Activated naive CD4-positive, alpha-beta T cell treated with anti-CD3 and anti-CD28 coated beads for 36 hours (primary cell): ENCODE measurements at places on chromosomes 6 and 20.
A peak's percentile ranks its signal among the peaks of the same experiment; 100 is the strongest.

GRCh38 chr6:135030532-135031178 is 24.0 kb downstream of the HBS1L start:
- DNase-seq = peak; percentile 25

DNA sequence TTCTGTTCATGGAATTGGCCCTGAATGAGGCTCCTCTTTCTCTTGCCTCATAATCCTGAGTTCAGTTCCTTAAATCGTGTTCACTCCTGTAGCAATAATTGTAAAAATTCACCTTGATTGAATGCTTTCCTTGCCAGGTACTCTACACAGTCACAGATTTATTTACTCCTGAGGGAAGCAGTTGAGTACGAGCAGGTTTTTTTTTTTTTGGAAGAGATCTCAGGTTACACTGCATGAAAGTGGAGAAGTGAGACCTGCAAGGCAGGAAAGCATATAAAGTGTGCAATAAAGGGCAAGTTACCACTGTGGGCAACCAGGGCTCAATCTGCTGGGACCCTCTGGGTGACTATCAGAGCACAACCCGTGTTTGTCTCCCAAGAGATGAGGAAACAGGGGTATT is 93.0 kb upstream of the DOK5 start:
- DNase-seq = no peak

DNA sequence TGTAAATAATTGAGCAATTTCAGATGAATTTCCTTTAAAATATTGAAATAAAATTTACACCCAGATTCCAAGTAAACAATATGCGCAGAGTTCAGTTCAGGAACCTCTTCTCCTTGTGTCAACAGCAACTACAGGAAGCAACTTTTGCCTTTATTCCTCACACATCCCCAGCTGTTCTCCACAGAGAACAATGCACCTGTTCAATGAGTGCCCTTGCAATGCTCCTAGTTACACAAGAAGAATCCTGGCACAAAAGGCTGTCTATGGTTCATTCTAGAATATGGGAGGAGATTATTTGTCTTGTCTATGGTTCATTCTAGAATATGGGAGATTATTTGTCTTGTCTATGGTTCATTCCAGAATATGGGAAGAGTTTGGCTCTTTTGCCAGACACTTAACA is 454.9 kb downstream of the BTBD3 start:
- no peak for DNase-seq

- peak; percentile 33 for DNase-seq
These were observed 42.8 kb downstream of the GPR6 start for GRCh38 chr6:110020888-110021287.

GRCh38 chr20:37351689-37352607 is 6.0 kb downstream of the SRC start:
- DNase-seq = no peak

DNA sequence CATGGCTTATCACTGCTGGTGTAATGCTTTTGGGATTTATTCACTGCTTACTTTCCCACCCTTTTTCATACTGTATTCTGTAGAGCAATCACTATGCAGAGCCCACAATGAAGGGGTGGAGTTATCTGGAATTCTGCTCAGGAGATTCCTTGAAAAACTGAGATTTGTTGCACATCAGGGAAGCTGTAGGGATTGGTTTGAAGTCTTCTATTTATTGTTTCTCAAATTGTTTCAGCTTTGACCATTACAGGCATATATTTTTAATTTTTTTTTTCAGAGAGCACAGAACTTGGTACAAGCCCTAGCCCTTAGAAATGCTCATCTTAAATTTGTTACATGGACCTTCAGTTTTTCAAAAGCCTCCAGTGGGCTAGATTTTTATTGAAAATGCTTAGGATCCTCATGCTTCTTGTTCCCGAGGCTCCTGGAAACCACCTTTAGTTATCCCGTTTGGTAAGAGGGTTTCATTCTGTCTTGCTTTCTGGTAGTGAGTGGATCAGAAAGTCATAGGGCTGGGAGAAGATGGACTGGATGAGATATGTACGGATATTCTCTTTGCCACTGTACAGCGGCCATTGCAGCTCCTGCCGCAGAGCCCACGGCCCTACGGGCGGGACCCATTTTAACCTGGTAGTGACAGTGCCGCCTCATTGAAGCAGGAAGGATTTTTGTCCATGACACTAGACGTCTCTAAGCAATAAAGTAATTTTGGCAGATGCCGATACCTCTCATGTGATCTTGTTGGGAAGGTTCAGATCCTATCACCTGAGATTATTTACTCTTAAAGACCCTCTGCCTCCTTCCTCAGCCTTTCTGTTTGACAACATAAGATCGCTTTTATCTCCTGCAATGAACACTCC is 45.3 kb upstream of the ZNF184 start:
- DNase-seq = no peak

GRCh38 chr6:125741336-125741735 is 8.1 kb upstream of the HEY2 start:
- no peak for DNase-seq

- no peak for DNase-seq
These were observed 97.4 kb downstream of the SNX5 start for GRCh38 chr20:17871181-17871580.

DNA sequence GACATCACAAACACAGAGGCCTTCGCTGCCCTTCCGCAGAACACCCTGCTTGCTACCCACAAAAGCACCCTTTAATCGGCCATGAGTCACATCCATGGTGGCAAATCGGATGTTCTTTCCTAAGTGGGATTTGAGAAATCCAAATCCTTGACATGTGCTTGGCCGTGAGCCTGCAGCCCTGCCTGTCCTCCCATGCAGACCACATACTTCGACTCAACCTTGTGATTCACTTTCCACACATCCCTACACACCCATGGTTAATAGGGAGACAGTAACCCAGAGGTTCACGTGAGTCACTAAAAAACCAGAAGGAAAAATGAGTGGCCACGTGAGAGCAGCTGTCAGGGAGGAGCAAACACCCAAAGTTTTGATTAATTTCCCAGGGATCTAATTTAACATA is 19.4 kb downstream of the RAMACL start:
- DNase-seq = no peak

GRCh38 chr20:32523613-32524213 is 61.4 kb downstream of the NOL4L start:
- DNase-seq = no peak

DNA sequence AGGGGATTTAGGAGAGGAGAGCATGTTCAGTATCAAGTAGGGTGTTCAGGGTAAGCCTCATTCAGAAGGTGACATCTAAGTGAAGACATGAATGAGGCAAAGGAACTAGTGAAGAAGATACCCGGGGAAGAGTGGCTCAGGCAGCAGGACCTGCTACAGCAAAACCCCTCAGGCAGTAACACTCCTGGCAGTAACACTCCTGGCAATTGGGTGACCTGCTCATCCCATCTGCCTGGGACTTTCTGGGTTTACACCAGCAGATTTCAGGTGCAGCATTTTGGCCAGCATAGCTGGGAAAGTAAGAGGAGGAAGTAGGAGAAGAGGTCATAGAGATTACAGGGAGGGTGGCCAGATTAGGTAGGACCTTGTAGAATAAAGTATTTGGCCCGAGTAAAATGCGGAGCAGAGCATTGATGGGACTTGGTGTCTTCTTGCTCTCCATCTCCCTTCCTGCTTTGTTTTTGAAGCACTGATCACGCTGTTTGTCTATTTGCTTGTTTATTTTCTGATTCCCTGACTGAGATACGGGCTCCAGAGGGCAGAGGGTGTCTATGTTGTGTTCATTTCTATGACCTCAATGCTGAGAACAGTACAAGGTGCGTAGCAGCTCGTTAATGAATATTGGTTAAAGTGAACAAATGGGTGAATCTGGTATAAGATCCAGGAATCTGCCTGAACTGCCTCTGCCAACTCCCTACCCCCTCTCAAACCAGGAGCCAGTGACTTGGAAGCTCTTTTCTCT is 88.3 kb downstream of the IYD start:
- DNase-seq = no peak

GRCh38 chr20:46056970-46057855 is 28.2 kb downstream of the SLC12A5 start:
- DNase-seq = peak; percentile 41

GRCh38 chr20:19995220-19995863 is 21.8 kb upstream of the NAA20 start:
- peak; percentile 51 for DNase-seq

- no peak for DNase-seq
These were observed 103.7 kb upstream of the SOX4 start for GRCh38 chr6:21489826-21490225.

DNA sequence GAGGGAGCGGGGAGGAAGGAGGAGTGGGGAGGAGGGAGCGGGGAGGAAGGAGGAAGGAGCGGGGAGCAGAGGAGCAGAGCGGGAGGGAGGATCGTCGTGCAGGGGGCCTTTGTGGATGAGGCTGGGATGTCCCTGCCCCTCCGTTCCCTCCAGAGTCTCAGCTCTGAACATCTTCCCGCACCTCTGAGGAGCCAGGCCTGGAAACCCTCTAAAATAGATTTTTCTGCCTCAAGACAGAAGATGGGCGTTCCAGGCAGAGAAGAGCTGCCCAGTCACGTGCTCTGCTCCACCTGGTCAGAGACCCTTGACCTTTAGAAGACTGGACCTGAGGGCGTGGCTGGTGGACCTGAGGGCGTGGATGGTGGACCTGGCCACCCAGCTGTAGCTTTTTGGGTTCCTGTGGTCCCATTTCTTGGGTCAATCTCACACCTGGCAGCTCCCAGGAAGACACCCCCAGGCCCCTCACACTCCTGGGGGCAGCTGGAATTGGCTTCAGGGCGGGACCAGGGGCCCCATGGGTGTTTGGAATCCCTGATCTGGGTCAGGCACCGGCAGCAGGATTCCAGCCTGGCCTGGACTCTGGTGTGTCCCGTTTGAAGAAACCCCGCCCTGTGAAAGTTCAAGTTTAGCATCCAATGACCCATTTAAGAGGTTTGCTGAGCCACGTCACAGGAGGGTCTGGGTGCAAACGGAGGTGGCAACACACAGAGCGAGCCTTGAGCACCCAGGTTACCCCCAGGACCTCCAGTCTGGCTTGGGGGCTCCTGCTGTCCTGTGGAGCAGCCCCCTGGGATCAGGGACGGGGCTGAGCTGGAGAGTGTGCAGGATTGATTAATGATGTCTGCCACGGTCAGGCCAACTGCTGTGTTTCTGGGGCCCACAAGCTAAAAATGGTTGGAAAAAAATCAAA is 96.9 kb upstream of the BHLHE23 start:
- peak; percentile 23 for DNase-seq

- DNase-seq = no peak
These were observed 16.8 kb downstream of the SOX4 start for GRCh38 chr6:21610341-21610740.

DNA sequence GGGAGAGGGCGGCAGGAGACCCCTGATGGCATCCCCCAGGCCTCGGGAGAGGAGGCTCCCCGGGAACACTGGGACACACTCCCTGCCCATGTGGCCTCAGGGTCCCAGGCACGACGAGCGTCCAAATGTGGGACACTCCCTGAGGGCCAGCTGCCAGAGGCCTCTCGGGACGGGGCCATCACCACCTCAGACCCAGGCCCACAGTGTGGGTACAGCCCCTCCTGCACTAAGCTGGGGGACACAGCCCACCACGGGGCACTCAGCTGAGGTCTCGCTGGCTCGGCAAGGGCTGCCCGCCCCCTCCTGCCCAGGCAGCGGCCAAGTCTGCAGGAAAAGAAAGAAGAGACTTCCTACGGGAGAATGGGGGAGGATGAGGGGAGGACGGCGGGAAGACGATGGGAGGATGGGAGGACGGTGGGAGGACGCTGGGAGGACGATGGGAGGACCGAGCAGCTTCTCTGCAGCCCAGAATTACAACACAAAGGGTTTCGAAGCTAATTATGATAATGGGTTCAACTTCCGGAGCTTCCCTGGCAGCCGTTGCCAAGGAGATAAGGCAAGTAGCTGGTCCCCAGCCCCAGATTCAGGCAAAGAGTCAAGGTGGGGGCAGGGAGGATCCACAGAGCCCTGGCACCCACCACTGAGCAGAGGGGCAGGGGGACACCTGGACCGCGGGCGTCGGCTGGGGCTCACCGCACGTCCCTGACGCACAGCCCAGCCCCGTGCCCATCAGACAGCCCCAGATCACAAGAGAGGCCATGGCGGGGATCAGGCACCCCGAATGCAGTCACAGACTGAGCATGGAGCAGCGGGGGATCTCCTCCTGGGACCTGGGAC is 17.5 kb downstream of the KCNQ2 start:
- DNase-seq = no peak

DNA sequence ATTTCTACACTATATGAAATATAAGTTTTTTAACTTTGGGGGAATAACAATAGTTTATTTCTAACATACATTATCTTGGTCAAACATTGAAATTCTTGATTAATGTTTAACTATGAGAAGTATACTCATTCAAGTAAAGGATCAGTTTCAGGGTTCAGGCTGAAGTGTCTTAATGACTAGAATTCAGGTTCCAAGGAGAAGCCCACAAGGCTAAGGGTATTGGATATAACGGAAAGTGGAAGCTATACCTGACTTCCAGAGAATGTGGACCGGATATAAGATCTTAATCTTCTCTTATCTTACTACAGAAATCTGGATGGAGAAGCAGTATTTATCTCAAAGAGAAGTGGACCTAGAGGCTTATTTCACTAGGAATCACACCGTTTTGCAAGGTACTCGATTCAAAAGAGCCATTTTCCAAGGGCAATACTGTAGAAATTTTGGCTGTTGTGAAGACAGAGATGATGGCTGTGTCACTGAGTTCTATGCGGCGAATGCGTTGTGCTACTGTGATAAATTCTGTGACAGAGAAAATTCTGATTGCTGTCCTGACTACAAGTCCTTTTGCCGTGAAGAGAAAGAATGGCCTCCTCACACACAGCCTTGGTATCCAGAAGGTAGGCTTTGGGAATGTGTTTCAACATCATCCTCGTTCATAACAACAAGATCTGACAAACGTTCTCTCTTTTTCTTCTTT is at the start of gene TINAG:
Gene TINAG (plus strand): TSS at position 153 of the 697 bp plus-strand sequence. CDS start 110 bp downstream, at position 263.
- no peak for DNase-seq

DNA sequence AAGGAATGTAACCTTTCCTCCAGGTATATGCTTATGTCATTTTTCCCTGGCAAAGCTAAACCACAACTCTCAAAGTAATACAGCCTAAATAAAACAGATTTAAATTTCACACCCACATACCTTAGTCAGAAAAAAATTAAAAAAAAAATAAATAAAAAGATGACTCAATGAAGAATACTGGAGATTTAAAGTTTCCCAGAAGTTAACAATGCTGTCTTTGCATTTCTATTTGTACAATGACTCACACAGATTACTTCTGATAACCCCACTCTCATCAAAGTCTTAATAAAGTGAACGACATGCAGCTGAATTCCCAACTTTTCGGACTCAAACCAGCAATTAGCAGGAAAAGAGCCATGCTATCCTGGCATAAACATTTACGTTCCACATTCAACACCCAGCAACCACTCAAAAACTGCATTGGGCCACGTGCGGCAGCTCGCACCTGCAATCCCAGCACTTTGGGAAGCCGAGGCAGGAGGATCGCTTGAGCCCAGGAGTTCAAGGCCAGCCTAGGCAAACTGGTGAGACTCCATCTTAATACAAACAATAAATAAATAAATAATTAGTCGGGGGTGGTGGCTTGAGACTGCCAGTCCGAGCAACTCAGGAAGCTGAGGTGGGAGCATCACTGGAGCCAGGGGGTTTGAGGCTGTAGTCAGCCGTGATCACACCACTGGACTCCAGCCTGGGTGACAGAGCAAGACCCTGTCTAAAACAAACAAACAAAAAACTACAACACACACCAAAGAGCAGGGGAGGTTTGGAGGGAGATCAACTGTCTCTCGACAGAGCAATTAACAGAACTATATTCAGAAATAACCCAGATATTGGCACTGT is 130.5 kb downstream of the WDR27 start:
- DNase-seq = no peak
